Heart right ventricle (tissue), 16 donors: ENCODE measurements at places on chromosomes 7 and 10.

DNA sequence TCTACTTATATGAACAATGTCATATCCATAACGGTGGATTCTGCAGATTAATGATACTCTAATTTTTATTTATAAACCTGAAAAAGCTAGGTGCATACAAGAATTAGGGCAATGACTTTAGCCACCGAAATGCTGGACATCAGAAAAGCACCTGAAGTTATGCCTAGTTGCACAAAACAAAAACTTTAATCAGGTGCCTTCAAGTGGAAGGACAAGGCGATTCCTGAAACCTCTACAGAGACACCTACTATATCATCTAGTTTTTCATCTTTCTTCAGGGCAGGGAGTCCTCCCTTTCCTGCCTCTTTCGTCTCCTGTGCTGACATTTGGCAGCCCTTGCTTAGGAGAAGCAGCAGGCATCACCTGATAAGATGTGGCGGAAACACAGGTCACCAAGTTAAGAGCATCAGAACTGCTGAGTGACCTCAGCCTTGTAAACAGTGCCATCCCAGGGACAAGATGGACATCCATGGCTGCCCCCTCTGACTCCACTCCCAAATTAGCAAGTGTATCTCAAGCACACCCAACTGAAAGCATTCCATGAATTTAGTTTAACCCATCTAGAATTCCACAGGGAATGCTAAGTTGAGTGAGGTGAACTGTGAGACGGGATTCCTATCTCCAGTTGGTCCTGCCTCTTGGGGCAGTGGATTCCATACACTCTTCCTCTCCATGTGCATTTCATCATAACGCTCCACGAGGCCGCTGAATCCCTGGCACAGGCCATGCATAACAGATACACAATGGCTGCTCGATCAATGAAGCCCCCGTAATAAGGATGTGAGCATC lies 5.8 kb downstream of the ITPRIP start:
- DNase-seq = no peak

GRCh38 chr7:6567886-6568285 lies 9.4 kb upstream of the ZDHHC4 start:
- no peak for DNase-seq

GRCh38 chr10:131973160-131973951 lies 8.4 kb downstream of the BNIP3 start:
- peak; percentile 51 for DNase-seq

GRCh38 chr7:26202019-26202990 lies 760 bp downstream of the CBX3 start:
- peak; percentile 47 for DNase-seq

DNA sequence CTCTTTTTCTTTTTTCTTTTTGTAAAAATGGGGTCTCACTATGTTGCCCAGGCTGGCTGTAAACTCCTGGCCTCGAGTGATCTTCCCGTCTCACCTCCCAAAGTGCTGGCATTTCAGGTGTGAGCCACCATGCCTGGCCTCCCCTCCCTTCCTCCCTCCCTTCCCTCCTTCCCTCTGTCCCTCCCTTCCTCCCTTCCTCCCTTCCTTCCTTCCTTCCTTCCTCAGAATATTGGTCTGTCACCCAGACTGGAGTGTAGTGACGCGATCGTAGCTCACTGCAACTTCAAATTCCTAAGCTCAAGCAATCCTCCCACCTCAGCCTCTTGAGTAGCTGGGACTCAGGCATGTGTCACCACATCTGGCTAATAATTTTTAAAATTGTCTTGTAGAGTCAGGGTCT lies 8.4 kb downstream of the AGAP3 start:
- DNase-seq = no peak

GRCh38 chr7:147803606-147804005 lies 787.0 kb upstream of the C7orf33 start:
- no peak for DNase-seq

DNA sequence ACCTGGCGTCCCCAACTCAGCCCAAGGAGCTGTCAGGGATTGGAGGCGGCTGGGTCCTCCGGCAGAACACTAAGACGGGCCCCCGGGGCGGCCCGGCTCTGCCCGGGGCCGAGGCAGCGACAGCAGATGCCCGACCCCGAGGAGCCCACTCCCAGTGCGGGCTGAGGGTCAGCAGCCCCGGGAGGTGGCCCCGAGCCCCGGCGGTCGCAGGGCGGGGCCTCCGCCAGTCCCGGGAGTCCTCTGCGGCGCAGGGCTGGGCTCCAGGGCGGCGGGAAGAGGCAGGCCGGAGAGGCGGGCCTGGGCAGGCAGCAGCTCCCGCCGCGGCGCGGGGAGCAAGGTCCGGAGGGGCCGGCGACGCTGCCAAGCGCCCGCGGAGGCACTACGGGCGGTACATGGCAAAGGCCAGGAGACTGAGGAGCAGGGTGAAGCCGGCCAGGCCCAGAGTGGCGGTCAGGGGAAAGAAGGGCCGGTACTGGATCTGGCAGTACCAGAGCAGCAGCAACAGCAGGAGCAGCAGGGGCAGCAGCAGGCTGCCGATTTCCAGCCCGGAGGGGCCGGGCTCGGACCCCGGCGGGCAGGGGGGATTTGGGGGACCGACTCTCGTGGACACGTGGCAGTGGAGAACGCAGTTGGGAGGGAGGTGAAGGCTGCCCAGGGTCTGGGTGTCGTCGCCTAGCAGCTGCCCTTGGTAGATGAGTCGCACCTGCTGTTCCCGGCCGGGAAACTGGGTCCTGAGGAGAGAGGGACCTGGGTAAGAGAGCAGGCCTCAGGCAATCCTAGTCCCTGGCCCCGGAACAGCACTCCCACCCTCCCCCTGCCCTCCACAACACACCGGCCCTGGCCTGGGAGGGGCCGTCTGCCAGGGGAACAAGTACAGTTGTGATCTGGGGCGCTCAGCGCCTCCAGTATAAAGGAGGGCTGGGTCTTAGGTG lies 827 bp upstream of the FASTK start:
- no peak for DNase-seq

DNA sequence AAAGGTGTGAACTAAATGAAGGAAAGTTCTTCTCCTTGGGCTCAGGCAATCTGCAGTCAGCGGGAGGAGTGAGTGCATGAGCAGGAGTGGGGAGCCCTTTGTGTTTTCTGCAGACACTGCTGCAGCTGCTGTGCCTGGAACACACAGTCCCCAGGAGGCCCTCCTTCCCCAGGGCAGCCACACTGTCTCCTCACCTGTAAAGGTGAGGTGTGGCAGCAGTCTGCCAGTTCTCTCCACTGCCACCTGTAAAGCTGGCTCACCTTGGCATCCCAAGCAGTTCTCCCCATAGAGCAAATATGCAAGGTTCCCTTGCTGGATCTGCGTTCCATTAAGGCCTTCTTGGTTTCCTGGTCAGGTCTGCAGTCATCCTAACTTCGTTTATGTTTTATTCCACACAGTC lies 5.2 kb upstream of the VWC2 start:
- DNase-seq = no peak

- DNase-seq = no peak
Observed at GRCh38 chr10:24849051-24849450, 103.4 kb downstream of the PRTFDC1 start.

- DNase-seq = no peak
Observed at GRCh38 chr10:103676851-103677417, 178.4 kb downstream of the SH3PXD2A start.

GRCh38 chr7:70660154-70660818 lies 471.7 kb upstream of the GALNT17 start:
- no peak for DNase-seq

DNA sequence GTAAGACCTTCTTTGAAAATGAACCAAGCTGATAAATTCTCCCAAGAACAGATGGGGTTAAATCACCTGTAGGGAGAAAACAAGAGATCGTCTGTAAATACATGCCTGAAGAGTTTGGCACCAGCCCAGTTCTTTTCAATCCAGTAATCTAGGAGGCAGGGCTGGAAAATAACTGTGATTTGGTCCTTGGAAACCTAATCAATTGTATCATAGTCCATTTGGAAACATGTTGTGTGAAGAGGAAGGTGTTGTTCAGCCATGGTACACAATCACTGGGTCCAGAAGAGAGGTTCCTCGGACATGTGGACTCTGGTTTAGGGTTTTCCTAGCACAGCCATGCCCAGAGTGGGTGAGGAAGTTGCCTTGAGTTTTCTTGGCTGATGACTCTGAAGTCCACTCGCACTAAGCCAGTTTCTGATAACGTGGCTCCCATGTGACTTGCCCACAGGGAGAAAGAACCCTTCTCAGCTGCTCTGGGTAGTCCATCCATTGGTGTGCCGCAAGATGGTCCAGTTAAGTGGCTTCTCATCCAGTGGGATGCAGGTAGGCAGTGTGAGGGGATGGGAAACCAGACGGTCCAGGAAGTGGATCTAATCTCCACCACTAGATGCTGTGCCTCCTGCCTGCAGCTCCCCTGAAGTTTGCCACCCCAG lies 5.1 kb downstream of the BLNK start:
- DNase-seq = no peak

DNA sequence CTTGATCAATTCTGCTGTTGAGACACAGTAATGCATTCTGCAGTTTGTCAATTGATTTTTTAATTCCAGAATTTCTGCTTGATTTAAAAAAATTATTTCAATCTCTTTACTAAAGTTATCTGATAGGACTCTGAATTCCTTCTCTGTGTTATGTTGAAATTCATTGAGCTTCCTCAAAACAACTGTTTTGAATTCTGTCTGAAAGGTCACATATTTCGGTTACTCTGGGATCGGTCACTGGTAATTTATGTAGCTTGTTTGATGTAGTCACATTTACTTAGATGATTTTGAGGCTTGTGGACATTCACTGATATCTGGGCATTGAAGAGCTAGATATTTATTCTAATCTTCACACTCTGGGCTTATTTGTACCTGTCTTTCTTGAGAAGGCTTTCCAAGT lies 67.2 kb upstream of the NME8 start:
- no peak for DNase-seq

GRCh38 chr10:58177362-58177947 lies 90.2 kb downstream of the IPMK start:
- DNase-seq = no peak

GRCh38 chr7:23026164-23026563 lies 12.2 kb upstream of the HYCC1 start:
- DNase-seq = no peak

- no peak for DNase-seq
Observed at GRCh38 chr7:30353932-30354607, 69.7 kb downstream of the ZNRF2 start.

GRCh38 chr10:76675951-76676587 lies 961.5 kb downstream of the KCNMA1 start:
- DNase-seq = peak; percentile 15

- no peak for DNase-seq
Observed at GRCh38 chr10:6811153-6811552, 231.1 kb upstream of the PRKCQ start.

- no peak for DNase-seq
Observed at GRCh38 chr10:109968953-109969759, 38.6 kb upstream of the ADD3 start.
